ENCODE measurements at places on chromosomes 7 and 10.

- DNase-seq = no peak
Observed at GRCh38 chr7:87216701-87217508, 2.6 kb downstream of the TMEM243 start.

GRCh38 chr10:47402641-47403301, 18.7 kb upstream of the ZNF488 start:
- peak; percentile 93 for DNase-seq

- no peak for DNase-seq
Observed at GRCh38 chr7:4227105-4228010, 454.7 kb upstream of the FOXK1 start.

- DNase-seq = no peak
Observed at GRCh38 chr10:110171032-110171431, 36.4 kb upstream of the MXI1 start.

GRCh38 chr10:107546284-107546683, 381.8 kb upstream of the SORCS1 start:
- DNase-seq = peak; percentile 61

DNA sequence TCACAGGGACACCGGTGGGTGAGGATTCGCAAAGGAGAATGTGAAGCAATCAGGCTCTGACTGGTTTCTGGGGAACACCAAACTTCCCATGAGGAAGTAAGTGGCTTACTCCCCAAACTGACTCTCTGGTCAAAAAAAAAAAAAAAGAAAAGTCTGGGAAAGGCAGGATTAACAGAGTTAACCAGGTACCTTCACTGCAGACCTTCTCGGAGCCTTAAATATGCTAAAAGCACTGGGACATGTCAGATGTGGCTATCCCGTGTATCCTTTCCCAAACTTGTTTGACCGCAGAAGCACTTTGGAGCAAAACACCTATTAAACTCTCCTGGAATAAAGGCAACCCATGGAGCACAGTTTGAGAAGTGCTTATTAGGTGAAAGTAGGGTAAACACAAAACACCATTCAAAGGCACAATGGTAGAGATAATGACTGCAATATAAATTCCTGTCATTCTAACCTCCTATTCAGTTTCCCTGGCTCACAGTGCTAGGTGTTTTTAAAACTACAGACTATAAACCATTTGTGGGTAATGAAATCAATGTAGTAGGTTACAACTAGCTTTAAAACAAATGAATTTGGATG, 44.1 kb upstream of the MXI1 start:
- DNase-seq = no peak

DNA sequence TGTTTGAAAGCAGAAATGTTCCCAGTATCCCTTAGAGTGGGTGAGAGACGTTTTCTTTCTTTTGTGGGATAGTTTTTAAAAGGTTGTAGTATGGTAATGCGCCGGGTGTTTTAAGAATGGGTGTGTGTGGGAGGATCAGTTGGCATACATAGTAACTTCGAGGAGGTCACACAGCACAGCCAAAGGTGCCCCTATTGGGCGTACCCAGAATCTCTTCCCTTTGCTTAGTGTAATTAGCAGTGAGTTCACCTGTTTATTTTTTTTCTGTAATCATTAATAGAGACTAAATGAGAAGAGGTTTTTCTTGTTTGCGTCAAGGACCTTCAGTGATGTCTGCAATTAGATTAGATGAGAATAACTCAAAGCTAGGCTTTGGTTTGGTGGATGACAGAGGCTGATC, 1.5 kb downstream of the PLEKHA8 start:
- no peak for DNase-seq
